ENCODE measurements at places on chromosomes 1 and 21. TPM values are rescaled to one million over a fixed set of nuclear protein-coding genes. Genes with fewer than 3 reads are reported as not detected.

GRCh38 chr1:43512681-43513080 is 18.0 kb upstream of the PTPRF start:
- DNase-seq, result no peak

DNA sequence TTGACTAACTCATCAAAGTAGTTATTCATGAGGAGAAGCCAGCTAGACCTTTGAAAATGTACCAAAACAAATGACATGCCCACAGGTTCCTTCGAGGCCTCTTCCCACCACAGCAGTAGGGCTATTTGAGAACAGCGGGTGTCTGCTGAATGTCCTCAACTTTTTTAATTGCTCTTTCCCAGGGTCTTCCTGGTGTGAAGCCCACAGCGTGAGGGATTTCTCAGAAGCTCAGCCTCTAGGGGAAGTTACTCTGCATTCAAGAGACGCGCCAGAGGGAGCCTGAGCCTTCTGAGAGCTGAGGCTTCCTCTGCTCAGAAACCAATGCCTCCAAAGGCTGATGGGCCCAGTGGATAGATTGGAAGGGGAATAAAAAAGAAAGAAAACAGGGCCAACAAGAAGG is 153.6 kb downstream of the OLFM3 start:
- DNase-seq, result no peak

DNA sequence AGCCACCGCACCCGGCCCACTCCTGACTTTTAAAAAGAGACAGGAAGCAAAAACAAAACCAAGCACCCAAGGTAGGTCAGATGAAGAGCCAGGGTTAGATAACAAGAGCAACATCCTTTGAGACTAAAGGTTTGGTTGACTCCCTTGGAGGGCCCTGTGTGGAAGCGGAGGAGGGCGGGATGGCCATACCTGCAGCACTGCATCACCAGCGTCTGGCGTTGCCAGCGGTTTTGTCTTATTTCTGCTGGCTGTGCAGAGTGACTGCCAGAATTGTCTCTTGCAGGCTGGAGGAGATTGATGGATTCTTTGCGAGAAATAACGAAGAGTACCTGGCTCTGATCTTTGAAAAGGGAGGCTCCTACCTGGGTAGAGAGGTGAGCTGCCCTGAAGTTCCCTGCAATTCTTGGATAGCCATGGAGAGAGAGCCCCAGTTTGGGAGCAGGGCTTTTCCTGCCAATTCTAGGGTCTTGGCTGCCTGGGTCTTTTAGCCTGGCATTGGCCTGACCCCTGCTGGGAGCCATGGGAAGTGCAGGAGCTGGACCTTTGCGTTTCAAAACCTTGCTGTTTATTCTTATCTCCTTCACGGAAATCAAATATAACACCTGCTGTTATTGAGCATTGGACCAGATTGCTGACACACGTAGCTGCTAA is 24.0 kb downstream of the QSOX1 start:
- peak; percentile 36 for DNase-seq

- no peak for DNase-seq
Measured at GRCh38 chr1:98077691-98078090, 156.9 kb upstream of the DPYD start.

GRCh38 chr1:97281962-97282361 is 560.4 kb downstream of the PTBP2 start:
- no peak for DNase-seq

DNA sequence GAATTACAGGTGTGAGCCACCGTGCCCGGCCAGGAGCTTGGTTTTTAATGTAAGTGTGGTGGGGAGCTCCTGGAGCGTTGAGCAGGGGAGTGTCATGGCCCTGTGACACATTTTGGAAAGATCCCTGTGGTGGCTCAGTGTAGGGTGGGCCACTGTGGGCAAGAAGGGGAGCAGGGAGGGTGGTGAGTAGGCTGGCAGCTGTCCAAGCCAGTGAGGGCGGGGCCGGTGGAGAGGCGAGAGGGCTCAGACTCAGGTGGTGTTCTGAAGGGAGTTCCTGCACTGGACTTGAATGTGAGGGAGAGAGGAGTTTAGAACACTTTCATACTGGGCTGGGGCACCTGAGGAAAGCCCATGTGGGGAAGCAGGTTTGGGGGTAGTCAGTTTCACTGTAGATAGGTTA is 3.1 kb upstream of the EVA1B start:
- DNase-seq, result no peak

DNA sequence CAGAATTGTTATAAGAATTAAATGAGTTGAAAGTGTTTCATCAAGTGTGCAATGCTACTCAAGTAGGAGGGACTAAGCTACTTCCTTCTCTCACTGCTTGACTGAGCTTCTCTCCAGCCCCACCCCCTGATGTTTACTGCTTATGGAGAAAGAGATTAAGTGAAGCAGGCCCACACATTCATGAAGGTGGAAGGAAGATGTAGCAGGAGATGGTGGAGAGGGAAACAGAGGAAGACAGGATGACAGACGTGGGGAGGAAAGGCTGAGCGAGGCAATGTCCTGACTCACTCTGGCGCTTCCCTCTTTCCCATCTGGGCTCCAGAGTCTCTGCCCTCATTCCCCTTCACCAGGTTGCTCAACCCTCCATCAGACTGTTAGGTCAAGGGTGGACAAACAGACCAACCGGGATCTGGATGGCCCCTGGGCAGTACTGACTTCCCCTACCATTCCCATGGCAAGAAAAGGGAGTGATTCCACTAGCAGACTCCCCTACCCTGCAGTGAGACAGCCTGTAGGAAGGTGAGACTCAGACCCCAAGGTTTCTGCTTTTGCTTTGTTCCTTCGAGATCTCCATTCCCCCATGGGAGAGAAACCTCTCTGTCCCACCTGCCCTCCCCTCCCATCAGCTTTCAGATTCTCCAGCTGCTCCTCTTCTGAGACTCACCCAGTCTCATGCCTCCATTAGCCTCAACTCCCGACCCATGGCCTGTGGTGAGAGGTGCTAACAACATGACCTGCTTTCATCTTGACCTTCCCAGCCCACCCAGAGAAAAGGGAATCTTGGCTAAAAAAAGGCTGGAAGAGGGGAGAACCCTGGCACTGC is 3.1 kb upstream of the ARHGEF2 start:
- DNase-seq, result peak; percentile 58

- peak; percentile 56 for DNase-seq
Measured at GRCh38 chr1:212485913-212486618, 53.3 kb downstream of the NENF start.

GRCh38 chr1:196160066-196160795 is 448.0 kb downstream of the KCNT2 start:
- no peak for DNase-seq

DNA sequence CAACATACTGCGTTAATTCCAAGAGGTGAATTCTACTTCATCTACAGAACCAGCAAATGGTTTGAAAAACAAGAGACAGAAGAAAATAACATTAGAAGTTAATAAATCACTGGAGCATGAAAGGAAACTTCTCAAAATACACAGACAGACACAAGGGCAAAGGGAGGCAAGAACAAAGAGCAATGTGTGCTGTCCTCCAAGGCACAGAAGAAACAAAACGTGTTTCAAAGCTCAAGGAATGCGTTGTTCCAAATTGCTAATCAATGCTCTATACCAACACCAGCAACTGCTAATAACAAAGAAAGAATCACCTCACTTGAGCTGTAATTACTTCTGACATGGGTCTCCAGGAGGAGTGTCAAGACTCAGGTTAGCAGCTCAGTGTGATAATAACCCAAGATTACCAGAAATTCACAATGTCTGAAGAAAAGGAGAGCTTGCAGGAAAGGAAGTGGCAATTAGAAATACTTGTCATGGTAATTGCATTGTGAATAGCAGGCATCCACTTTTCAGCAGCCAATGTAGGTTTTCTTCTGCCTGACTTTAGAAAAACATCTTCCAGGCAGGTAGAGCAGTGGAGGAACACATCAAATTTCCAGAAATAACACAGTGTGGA is 175.4 kb downstream of the SEC16B start:
- no peak for DNase-seq

- no peak for DNase-seq
Measured at GRCh38 chr1:58000116-58000515, 546.4 kb downstream of the OMA1 start.

- DNase-seq, result no peak
Measured at GRCh38 chr1:93434987-93435386, 12.9 kb upstream of the FNBP1L start.

DNA sequence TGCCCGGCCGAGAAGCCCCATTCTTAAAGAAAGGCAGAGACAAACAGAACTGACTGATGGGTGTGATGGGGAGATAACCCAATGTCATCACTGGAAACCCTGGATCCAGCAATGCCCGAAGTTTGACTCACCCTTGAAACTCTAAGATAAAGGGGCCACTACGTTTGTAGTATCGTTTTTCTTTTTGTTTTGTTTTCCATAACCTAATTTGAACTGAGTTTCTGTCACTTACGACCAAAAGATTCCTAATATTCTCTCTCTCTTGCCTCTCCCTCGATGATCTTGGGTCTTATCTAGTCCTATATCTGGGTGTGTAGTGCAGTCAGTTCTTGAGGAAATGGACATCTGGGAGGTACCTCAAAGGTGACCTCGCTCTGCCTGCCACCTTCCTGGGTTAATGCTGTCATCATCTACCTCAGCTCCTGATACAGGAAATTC is 57.8 kb upstream of the ID3 start:
- no peak for DNase-seq

DNA sequence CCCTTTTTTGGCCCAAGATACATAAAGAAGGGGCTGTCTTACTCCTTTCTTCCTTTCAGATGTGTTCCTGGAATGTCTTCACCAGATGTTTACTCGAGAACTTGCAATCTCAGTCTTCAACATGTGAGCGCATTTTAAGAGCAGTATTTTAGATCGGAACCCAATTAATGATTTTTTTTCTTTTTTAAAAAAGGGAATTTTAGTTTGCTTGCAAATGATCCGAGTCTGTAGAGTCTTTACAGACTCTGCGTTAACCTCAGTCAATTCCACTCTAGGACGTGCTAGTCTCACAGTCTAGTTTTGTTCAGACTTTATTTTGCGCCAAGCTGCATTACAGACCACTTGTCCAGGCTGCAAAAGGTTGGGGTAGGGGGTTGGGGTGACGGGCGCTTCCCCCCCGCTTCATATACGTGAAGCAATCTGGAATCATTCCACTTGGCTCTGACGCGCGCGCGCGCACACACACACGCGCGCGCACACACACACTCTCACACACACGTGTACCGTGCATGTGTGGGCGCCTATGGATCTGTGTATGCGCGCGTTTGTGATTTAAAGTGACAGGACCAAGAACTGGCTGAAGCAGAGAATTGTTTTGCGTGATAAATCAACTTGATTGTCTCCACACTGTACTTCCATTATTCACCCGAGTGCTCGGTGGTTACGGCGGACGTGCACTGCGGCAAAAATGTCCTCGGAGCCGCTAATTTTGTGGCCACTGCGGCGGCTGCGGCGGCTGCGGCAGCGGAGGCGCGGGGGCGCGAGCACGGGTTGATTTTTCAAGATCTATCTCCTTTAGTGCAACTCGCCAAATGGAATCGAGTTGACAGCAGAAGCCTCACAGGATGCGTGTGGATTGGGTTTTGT is 25.6 kb upstream of the NFIA start:
- DNase-seq, result peak; percentile 48

- no peak for DNase-seq
Measured at GRCh38 chr1:10724948-10725847, 71.2 kb downstream of the CASZ1 start.

- no peak for DNase-seq
Measured at GRCh38 chr1:201570886-201571624, 32.1 kb downstream of the NAV1 start.

DNA sequence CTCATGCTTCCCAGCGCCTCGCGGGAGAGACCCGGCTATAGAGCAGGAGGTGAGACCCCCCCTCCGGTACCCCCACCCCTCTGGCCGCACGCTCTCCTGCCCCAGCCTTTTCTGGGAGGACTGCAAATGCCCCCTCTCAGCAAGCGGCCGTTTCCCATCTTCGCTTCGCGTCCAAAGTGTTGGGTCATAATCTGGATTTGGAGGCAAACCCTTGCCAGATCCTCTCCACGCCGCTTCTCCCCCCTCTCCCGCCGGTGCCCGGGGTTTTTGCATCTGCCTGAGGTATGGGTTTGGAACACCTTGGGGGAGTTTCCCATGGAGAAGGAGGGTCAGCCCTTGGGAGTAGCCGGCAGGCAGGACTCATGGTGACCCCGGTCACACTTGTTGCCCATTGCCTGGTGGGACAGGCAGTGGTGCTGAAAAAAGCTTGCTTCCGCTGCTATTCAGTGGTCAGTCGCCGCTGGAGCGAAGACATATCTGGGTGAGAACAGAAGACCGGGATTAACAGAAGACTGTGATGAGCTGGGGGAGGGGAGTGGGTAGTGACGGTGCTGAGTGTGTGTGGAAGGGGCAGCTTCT is 935 bp downstream of the KCNK2 start:
- DNase-seq, result peak; percentile 24

- DNase-seq, result no peak
Measured at GRCh38 chr1:195804547-195804946, 803.7 kb downstream of the KCNT2 start.

- DNase-seq, result peak; percentile 36
Measured at GRCh38 chr1:10387677-10388386, 11.0 kb upstream of the PGD start.

GRCh38 chr1:159011751-159012150 is 2.0 kb downstream of the IFI16 start:
- DNase-seq, result no peak

- DNase-seq, result no peak
Measured at GRCh38 chr1:167648252-167648849, 18.3 kb downstream of the RCSD1 start.

- no peak for DNase-seq
Measured at GRCh38 chr1:216314379-216315095, 108.7 kb downstream of the USH2A start.

- DNase-seq, result no peak
Measured at GRCh38 chr1:103527331-103527730, 1.8 kb downstream of the RNPC3 start.

GRCh38 chr21:34313116-34313515 is 50.7 kb upstream of the KCNE2 start:
- DNase-seq, result peak; percentile 6

- DNase-seq, result no peak
Measured at GRCh38 chr1:156407760-156408159, 38.7 kb downstream of the RHBG start.

The GPR25 gene
- not detected for total RNA-seq

The OR2M3 gene
- not detected for total RNA-seq

The FALEC gene
- total RNA-seq, result not detected

The DISP1 gene
- total RNA-seq, result 0.64 TPM

The PADI2 gene
- total RNA-seq, result under 0.01 TPM

The KDF1 gene
- not detected for total RNA-seq

The VAMP3 gene
- total RNA-seq, result 101 TPM

The PALMD gene
- 10.9 TPM for total RNA-seq

The CD1E gene
- not detected for total RNA-seq

The TMEM81 gene
- 1.1 TPM for total RNA-seq

The AGPAT3 gene
- 34.4 TPM for total RNA-seq

The HSD3B1 gene
- not detected for total RNA-seq

The SPRR2B gene
- not detected for total RNA-seq

The SFN gene
- total RNA-seq, result 0.13 TPM

The KAZN gene
- 0.51 TPM for total RNA-seq

The PPIAL4G gene
- not detected for total RNA-seq

The CHODL gene
- 0.13 TPM for total RNA-seq

The RNF11 gene
- total RNA-seq, result 120 TPM

The ENAH gene
- total RNA-seq, result 15.3 TPM

The ZNF648 gene
- not detected for total RNA-seq

The NUF2 gene
- 4.2 TPM for total RNA-seq

The NUAK2 gene
- 3.1 TPM for total RNA-seq

All from dermis microvascular lymphatic vessel endothelial cell (primary cell).